Endodermal cell (in vitro differentiated cells): ENCODE measurements at places on chromosomes 3 and 15.

GRCh38 chr3:9553948-9554513 is 409 bp upstream of the LHFPL4 start:
- H3K4me3 ChIP-seq, result peak overlapping the region; percentile 66
- no peak for DNase-seq
- no peak overlapping the region for H3K27ac ChIP-seq
- H3K36me3 ChIP-seq, result no peaks in the 10 kb centered on the region

DNA sequence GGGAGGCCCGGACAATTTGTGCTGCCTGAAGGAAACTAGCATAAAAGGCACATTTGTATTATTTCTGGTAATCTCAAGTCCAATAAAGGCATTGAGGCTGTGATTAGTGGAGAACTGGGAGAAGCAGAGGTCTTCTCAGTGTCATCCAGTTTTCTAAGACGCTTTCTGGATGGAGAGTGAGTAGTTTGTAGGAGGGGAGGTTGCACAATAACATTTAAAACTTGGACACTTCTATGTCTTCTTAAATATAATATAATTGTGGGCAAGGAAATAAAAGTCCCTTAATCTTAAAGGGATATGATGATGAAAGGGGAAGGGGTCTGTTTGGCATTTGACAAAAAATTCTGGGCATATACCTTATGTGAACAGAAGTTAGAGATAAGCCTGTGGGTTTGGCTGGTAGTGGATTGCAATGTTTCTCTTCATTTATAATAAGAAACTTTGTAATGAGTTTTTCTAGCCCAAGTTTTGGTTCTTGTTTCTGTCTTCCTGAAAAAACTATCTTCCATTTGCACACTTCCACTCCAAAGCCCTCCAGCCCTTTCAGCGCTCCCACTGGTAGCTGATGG is 291.6 kb upstream of the TGFBR2 start:
- DNase-seq, result no peak
- no peak overlapping the region for H3K4me3 ChIP-seq

GRCh38 chr15:69930754-69931153 is 167.0 kb downstream of the TLE3 start:
- DNase-seq, result no peak
- no peaks in the 10 kb centered on the region for H3K4me1 ChIP-seq
- no peak overlapping the region for H3K4me3 ChIP-seq

GRCh38 chr3:156174229-156174847 is 54.0 kb downstream of the KCNAB1 start:
- H3K4me1 ChIP-seq, result no peaks in the 10 kb centered on the region
- DNase-seq, result peak; percentile 53
- H3K27ac ChIP-seq, result no peak overlapping the region
- no peak overlapping the region for H3K4me3 ChIP-seq

GRCh38 chr3:73411993-73412392 is 212.7 kb downstream of the PDZRN3 start:
- H3K27ac ChIP-seq, result no peak overlapping the region
- no peak overlapping the region for H3K4me3 ChIP-seq
- no peaks in the 10 kb centered on the region for H3K36me3 ChIP-seq
- no peaks in the 10 kb centered on the region for H3K27me3 ChIP-seq
- no peaks in the 10 kb centered on the region for H3K4me1 ChIP-seq
- DNase-seq, result no peak

GRCh38 chr3:142902356-142902755 is 13.5 kb upstream of the PCOLCE2 start:
- no peaks in the 10 kb centered on the region for H3K27me3 ChIP-seq
- no peak overlapping the region for H3K27ac ChIP-seq
- DNase-seq, result no peak
- no peak overlapping the region for H3K4me3 ChIP-seq
- no peaks in the 10 kb centered on the region for H3K36me3 ChIP-seq

- no peak overlapping the region for H3K27ac ChIP-seq
- no peak for DNase-seq
- no peaks in the 10 kb centered on the region for H3K4me1 ChIP-seq
- no peak overlapping the region for H3K4me3 ChIP-seq
- no peaks in the 10 kb centered on the region for H3K36me3 ChIP-seq
These were observed 50.6 kb downstream of the GADL1 start for GRCh38 chr3:30843877-30844276.

DNA sequence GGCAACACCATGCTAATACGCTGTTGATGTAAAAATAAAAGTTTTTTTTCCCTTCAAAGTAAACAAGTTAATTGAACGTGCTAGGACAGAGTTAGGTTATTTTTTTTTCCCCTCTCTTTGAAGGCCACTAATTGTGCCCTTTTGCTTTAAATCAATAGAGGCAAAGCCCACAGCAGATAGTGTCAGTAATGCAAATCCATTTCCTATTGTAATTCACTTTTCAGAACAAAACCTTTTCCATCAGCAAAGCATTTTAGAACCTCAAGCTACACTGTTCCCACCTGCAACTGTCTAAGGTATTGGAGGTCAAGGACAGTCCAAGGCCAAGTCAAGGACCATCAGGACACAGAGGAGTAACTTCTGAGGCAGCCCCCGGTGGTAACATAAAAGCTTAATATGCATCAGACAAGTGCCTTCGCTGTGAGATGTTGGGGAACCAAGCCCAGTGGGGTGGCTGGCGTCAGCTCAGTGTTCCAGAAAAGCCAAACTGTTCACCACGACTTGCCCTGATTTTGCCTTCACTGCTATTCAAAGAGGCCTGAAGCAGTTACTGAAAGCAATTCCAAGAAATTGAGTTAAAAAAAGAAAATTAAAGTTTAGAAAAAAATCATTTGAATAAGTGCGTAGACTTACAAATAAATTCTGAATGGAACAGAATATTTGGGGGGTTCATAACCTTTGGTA is 65.8 kb upstream of the ICE2 start:
- no peak for DNase-seq
- peaks cover 4% of the 10 kb centered on the region for H3K36me3 ChIP-seq
- H3K27me3 ChIP-seq, result no peaks in the 10 kb centered on the region
- H3K4me3 ChIP-seq, result no peak overlapping the region
- no peak overlapping the region for H3K27ac ChIP-seq

GRCh38 chr3:65950340-65951326 is 88.1 kb downstream of the MAGI1 start:
- H3K4me3 ChIP-seq, result no peak overlapping the region

DNA sequence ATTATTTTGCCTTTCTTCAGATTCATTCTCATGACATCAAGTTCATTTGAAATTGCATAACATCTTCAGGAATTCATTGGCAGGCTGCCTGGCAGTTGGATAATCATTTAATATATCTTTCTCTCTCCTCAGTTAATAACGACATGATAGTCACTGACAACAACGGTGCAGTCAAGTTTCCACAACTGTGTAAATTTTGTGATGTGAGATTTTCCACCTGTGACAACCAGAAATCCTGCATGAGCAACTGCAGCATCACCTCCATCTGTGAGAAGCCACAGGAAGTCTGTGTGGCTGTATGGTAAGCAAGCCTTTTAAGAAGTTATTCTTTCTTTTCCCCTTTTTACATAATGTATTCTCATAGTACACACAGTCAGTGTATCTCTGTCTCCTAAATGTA is 38.2 kb downstream of the TGFBR2 start:
- H3K27me3 ChIP-seq, result no peaks in the 10 kb centered on the region
- H3K27ac ChIP-seq, result no peak overlapping the region
- H3K4me1 ChIP-seq, result no peaks in the 10 kb centered on the region
- peaks cover 39% of the 10 kb centered on the region for H3K36me3 ChIP-seq
- H3K4me3 ChIP-seq, result no peak overlapping the region

GRCh38 chr3:101340591-101340990 is 20.2 kb upstream of the IMPG2 start:
- DNase-seq, result no peak
- H3K36me3 ChIP-seq, result peaks cover 31% of the 10 kb centered on the region
- H3K4me3 ChIP-seq, result no peak overlapping the region
- no peak overlapping the region for H3K27ac ChIP-seq
- no peaks in the 10 kb centered on the region for H3K4me1 ChIP-seq
- H3K27me3 ChIP-seq, result no peaks in the 10 kb centered on the region

DNA sequence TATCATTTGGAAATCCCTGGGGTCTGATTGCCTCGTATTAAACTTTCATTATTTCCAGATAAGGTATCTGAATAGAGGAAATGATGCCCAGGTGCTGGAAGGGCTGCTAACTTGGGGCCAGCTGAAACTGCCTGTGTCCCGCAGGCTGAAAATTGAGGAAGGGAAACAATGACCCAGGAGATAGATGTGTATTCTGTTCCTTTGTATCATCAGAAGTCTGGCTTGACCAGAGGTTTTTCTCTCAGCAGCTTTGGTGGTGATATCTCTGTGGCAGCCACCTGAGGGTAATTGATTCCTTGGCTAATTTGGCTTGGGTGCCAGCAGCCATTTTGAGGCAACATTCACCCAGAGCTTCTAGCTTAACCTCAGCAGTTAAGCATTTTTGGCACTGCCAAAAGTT is 90.0 kb upstream of the STT3B start:
- H3K27me3 ChIP-seq, result no peaks in the 10 kb centered on the region
- H3K4me1 ChIP-seq, result peaks cover 5% of the 10 kb centered on the region
- no peaks in the 10 kb centered on the region for H3K36me3 ChIP-seq
- no peak overlapping the region for H3K27ac ChIP-seq

DNA sequence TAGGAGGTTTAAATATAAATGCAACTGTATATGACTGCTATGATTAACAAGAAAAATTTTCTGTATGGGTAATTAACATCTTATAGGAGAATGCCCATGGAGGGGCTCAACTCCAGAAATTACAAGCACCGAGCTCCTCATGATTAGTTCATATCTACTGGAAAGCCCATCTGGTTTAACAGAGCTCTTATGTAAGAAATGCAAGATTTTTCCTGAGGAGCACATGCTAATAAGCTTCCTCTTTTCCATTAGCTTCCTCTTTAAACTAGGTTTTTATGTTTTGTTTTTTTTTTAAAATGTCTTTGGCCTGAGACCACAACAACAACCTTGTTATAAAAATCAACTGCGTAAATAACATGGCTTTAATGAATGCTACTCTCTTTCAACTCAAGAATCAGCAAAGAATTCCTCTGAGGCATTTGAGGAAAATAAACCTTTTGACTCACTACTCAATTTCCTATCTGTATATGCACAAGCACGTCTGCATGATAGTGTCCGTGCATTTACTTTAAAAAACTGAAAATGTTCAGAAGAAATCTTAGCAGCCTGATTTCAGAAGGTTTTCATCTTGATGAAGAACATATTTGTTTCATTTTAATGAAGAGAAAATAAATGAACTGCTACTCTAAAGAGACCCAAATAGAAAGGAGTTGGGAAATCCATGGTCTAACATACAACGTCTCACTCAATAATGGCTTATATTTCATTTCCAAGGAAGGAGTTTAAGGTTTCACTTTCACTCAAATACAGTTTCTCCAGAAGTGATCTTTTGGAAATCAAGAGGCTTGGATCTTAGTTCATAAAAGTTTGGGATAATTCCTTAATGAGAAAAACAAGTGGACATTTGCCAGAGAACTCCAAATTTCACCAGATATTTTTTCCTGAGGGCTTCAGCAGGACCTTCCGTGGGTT is 180.8 kb downstream of the KCNAB1 start:
- no peak overlapping the region for H3K27ac ChIP-seq
- H3K4me1 ChIP-seq, result no peaks in the 10 kb centered on the region
- DNase-seq, result no peak
- no peaks in the 10 kb centered on the region for H3K36me3 ChIP-seq
- no peak overlapping the region for H3K4me3 ChIP-seq

GRCh38 chr3:76509179-76509830 is 530.6 kb upstream of the ROBO2 start:
- no peaks in the 10 kb centered on the region for H3K4me1 ChIP-seq
- no peak for DNase-seq
- H3K27ac ChIP-seq, result no peak overlapping the region
- no peaks in the 10 kb centered on the region for H3K36me3 ChIP-seq

DNA sequence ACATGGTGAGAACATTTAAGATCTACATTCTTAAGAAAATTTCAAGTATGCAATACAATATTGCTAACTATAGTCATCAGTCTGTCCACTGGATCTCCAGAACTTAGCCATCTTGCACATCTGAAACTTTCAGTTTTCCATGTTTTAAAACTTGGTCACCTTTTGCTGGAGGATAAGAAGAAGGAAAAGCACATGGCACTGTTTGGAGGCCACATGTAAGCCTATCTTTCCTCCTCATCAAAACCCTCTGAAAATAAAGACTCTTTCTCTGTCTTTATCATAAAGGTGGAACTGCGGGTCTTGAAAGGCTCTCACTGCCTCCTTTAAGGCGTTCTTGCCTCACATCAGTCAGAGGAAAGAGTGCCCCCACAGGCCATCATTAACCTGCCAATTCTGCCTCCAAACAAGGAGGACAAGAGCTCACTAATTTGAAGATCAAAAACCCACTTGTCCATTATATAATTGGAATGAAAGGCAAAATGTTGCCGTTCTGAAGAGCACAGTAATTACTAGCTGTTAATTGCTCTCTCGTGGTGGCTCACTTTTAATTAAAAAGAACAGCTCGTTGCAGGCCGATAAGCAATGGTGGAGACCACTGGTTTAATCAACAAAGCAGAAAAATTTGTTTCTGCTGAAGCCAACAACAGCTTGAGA is 157.8 kb downstream of the MECOM start:
- no peak overlapping the region for H3K27ac ChIP-seq
- no peaks in the 10 kb centered on the region for H3K27me3 ChIP-seq
- no peak overlapping the region for H3K4me3 ChIP-seq
- peak; percentile 75 for DNase-seq

DNA sequence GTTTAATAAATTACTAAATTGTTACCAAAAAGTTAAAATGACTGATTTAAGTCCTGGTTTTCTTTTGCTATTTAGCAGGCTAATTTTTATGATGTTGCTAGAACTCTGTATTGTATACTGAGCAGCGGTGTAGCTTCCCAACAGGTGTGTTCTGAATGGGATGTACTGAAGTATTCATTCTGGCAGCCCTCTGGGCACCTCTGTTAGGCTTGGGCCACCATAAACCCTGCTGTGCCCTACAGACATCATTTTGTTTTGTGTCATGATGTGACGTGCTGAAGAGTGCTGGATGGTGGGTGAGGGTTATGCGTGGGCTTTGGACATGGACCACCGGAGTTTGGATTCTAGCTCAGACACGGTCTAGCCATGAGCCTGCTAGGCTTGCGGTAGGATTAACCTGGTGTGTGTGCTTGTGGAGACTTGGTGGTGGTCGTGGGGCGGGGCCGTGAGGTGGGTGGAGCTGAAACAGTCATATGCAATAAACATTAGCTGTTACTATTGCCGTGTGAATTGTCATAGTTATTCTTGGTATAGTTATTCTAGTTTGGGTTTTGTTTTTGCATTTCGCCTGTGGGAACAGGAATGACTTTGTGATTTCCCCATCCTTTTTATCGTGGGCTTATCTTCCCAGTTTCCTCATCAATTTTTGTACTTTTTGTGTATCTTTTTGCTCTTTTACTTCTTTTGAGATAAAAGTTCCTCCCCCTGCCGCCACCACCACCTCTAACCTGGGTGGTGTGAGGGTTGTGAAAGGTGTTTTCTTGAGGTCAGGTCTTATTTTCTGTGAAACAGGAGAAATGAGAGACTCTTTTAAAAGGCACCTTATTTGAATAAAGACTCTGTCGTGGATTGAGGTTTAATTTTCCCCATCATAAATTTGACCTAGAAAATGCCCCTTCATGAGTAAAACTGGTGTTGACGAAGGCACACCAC is 93.7 kb downstream of the MCTP2 start:
- no peak for DNase-seq
- H3K4me3 ChIP-seq, result no peak overlapping the region
- no peak overlapping the region for H3K27ac ChIP-seq
- peaks cover 6% of the 10 kb centered on the region for H3K4me1 ChIP-seq

GRCh38 chr15:74983725-74984231 is 11.6 kb upstream of the SCAMP5 start:
- no peak overlapping the region for H3K27ac ChIP-seq
- DNase-seq, result no peak
- H3K4me3 ChIP-seq, result no peak overlapping the region
- no peaks in the 10 kb centered on the region for H3K4me1 ChIP-seq
- H3K36me3 ChIP-seq, result no peaks in the 10 kb centered on the region
- no peaks in the 10 kb centered on the region for H3K27me3 ChIP-seq
